ENCODE measurements at places on chromosomes 3 and 15. TPM values are rescaled to one million over a fixed set of nuclear protein-coding genes. Genes with fewer than 3 reads are reported as not detected.

The LTF gene
- total RNA-seq: under 0.01 TPM

The AMIGO3 gene
- total RNA-seq: not detected

The LRRIQ4 gene
- not detected for total RNA-seq

The GOLGA8O gene
- not detected for total RNA-seq

The BTD gene
- total RNA-seq: 17.3 TPM

The IQGAP1 gene
- total RNA-seq: 315 TPM

The FHIT gene
- total RNA-seq: 3.8 TPM

The CPB1 gene
- not detected for total RNA-seq

The PLCL2 gene
- total RNA-seq: 5.4 TPM

The IQCH gene
- total RNA-seq: 3.1 TPM

The ZDHHC19 gene
- total RNA-seq: not detected

The EEF1AKMT4 gene
- total RNA-seq: 10.9 TPM

The EPHB1 gene
- 0.07 TPM for total RNA-seq

The PLA2G4E gene
- 0.14 TPM for total RNA-seq

The INTS14 gene
- total RNA-seq: 41.3 TPM

The DNAH12 gene
- total RNA-seq: under 0.01 TPM

Measured in nasal cavity respiratory epithelium epithelial cell of viscerocranial mucosa (primary cell).